ENCODE measurements at places on chromosomes 3 and 15.

GRCh38 chr15:72796515-72797337 lies 13.2 kb upstream of the ADPGK start:
- no peak for DNase-seq

GRCh38 chr15:41161336-41161735 lies 45.3 kb upstream of the INO80 start:
- DNase-seq, result no peak

DNA sequence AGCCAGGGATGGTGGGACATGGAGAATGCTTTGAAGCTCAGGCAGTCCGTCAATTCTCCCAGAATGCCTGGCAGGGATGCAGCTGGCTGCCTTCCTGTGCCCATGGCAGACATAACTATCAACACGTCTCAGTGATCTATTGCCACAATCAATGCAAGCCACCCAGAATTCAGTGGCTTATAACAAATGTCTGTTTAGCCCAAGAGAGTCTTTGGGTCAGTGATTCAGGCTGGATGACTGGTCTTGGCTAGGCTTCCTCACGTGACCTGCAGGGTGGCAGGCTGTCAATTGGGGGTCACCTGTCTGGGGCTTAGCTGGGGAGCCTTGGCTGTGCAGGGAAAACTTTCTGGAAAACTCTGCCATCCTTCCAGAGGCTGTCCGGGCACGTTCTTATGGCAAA lies 213.1 kb upstream of the LRRFIP2 start:
- no peak for DNase-seq

- no peak for DNase-seq
Observed at GRCh38 chr3:135995766-135996165, 30.2 kb downstream of the PPP2R3A start.

- DNase-seq, result no peak
Observed at GRCh38 chr3:189799366-189799765, 168.2 kb downstream of the TP63 start.

DNA sequence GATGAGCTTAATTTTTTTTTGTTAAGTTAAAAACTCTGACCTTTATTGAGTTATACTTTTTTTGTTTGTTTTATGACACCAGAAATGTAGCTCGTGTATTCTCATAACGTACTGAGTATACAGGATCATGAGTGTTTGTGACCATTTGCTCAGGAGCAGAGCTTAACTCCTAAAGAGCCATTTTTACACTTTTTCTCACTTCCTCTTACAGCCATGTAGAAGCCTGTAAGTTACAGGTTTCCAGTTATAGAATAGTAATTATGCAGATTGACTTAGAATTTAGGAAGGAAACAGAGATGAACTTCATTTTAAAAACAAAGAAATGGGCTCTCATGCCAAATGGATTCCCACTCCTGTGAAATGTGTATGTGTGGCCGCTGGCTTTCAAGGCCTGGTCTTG lies 151.7 kb downstream of the MCTP2 start:
- no peak for DNase-seq

DNA sequence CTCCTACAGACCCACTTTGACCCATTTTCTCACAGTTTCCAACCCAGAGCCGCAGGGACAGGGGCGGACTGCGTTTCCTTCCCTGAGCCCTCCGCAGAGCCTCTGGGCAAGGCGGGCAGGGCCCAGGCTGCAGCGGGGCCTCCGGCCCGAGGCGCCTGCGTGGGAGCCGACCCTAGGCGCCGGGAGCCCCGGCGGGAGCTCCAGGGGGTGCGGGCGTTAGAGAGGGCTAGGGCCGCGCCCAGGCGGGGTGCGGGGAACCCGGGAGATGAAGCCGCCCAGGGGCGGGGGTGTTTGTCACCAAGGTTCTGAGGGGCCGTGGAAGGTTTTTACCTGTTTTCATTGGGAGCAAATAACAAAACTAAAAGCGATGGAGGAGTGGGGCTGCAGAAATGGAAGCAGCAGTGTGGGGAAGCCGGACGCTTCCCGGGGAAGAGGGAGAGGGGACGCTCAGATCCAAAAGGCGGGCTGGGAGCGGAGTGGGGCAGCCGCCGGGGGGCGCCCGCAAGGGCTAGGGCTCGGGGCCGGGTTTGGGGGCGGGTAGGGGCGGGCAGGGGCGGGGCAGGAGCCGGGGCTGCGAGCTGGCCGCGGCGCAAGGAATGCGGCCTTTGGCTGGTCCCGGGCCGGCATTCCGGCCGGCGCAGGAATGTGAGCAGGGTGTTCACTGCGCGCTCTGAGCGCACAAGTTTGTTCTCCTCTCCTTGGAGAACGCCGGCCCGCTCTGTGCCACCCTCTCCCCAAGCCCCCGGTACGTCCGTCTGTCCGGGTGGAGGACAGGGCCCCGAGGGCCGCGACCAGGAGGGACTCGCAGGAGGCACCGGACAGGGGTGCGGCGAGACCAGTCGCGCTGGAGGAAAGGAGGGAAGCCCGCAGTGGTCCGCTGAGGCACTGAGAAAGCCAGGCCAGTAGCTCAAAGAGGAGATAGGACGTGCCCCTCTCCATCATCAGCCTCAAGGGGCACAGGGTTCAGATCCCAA lies 61.1 kb downstream of the AMOTL2 start:
- no peak for DNase-seq

GRCh38 chr3:171193693-171194092 lies 167.2 kb upstream of the SLC2A2 start:
- DNase-seq, result no peak

DNA sequence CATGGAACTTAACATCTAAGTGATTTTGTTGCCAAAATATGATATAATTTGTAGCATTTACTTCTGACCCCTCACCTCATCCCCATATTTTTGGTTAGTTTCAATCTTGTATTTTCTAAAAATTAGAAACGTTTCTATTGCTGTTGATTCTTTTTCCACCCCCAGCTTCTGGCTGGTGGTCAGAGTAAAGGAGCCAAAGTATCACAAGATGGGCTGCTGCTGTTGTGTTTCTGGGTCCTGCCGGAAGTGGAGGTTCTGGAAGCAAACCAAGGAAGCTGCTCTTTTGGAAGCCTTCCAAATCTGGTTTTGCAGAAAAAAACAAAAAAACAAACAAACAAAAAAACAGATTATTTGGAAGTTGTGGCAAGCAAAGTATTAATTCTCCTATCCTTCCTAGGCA lies 221.1 kb upstream of the P2RY1 start:
- DNase-seq, result no peak

DNA sequence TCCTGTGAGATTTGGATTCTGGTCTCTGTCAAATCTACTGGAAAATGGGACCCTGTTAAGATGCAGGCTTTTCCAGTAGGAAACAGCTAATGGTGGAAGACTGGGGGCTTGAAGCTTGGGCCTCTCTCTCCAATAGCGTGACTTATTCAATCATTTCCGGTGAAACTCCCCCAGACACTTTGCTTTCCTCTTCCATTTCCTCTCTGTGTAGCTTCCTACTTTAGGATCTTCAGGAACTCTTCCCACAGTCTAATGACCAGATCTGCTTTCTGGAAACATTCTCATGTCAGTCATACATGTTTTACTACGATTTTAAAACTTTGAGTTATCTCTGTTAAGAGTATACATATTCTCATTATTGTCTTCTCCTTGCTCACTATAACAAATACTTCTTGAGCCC lies 28.0 kb upstream of the TPRG1 start:
- DNase-seq, result no peak

- no peak for DNase-seq
Observed at GRCh38 chr15:49706805-49707204, 86.0 kb downstream of the DTWD1 start.

DNA sequence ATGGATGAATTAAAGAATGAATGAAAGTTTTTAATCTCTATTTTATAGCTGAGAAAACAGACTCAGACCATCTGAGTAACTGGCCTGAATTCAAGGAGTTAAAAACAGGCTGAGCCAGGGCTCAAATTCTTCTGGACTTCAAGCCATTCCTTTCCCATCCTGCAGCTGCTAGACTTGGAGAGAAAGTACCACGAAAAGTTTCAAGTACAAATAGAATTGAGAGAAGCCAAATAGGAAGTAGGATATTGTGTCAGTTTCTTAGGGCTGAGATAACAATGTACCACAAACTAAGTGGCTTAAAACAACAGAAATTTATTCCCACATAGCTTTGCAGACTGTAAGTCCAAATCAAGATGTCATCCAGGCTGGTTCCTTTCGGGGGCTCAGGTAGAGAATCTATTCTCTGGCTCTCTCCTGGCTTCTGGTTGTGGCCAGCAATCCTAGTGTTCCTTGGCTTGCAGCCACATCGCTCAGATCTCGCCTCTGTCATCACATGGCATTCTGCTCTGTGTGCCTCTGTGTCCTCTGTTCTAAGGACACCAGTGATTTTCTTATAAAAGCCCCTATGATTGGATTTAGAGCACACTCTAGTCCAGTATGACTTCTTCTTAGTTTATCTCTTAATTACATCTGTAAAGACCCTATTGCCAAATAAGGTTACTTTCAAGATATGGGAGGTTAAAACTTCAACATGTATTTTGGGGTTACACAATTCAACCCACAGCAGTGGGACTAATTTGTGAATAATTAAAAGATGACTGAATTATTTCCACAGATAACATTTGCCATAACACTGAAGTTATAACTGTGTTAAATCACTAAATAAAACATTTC lies 25.7 kb upstream of the GOLIM4 start:
- no peak for DNase-seq

GRCh38 chr3:71846185-71846584 lies 61.2 kb upstream of the PROK2 start:
- DNase-seq, result no peak

DNA sequence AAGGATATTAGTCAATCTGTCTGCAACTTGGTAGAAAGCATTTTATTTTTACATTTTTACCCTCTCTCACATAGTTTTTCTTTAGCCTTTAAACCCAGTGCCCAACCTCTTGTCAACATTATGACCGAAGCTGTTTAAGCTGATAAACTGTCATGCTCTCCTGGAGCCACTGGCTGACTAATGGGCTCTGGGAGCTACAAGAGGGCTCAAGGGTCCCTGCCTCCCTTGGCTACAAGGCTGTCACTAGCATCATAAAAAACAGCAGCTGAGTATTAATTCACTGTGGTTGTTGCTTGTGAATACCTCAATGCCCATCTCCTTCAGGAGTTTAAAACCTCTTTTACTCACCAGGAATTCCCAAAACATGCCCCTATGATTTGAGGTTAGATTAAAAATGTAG lies 237.9 kb downstream of the ZMAT3 start:
- DNase-seq, result no peak

DNA sequence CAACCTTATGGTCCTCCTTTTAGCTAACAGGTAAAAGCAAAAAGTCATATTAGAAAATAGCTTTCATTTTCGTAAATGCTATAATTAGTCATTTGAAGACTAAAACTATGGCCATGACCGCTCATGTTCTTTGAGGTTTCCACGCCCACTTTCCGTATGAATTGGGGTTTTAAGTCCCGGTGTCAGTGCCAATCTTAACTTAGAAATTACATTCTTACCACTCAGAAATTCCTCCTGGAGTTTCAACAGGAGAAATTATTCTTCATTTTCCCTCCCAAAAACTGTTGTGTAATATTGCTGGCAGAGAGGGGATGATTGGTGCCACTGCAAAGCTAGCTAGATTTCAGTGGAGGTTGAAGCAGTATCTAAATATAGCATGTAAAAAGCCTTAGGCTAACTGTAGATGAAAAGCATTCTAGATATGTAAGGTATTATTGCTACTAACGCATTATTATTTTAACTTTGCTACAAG lies 71.0 kb upstream of the MDFIC2 start:
- no peak for DNase-seq

- DNase-seq, result no peak
Observed at GRCh38 chr3:65899226-65899625, 139.5 kb downstream of the MAGI1 start.

- DNase-seq, result no peak
Observed at GRCh38 chr3:189288348-189289235, 116.8 kb downstream of the TPRG1 start.

DNA sequence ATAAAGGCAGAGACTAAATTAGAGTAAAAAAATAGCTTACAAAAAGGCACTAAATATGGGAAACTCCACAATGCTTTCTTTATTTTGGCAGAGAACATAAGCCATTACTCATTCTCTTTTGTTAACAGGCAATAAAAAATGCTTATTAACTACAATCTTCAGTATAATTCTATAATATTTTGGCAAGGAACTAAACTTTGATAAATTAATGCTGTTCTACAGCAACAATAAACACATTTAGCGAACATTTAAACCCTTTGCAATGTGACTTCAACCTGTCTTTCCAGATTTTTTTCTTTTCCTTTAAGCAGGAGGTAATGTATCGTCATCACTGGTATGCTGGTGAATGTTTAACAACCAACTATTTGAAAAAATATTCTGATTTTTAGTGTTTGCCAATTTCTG lies 42.2 kb upstream of the POU1F1 start:
- no peak for DNase-seq
